ENCODE measurements at places on chromosomes 1 and 21.

DNA sequence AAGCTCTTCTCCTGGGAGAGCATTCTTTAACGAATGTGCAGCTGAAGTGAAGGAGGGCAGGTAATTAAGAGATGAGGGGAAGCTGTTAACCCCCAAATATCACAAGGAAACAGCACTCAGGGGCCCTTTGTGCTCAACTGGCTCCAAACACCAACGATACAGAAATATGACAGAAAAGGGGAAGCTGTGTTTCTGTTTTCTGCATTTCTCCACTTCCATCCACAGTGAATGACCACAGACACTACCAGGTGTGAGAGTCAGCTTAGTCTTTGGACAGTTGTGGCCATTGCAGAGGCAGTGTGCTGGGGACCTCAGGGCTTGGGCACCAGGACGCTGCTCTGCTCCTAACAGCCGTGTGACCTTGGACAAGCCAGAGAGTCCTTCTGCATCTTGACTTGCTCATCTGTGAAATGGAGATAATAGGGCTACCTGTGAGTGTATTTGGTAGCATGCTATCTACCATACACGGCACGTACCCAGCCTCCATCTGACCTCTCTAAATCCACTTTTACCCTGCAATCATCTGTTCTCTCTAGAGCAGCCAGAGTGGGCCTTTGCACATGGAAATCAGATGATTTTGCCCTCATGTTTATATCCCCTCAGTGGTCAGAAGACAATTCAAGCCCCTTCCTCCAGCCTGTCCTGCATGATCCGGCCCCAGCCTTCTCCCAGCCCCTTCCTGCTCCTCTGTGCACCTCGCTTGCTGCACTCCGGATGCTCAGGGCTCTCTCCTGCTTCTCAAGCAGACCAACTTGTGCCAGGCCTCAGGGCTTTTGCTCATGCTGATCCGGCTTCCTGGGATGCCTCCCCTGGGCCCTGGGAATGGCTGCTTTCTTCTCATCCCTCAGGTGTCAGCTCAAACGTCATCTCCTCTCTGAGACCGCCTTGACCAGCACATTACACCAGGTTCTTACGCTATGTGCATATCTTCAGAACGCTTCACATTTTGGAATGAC is 4.7 kb upstream of the TINAGL1 start:
- no peak for DNase-seq

GRCh38 chr1:232511172-232511571 is 118.8 kb downstream of the SIPA1L2 start:
- no peak for DNase-seq

DNA sequence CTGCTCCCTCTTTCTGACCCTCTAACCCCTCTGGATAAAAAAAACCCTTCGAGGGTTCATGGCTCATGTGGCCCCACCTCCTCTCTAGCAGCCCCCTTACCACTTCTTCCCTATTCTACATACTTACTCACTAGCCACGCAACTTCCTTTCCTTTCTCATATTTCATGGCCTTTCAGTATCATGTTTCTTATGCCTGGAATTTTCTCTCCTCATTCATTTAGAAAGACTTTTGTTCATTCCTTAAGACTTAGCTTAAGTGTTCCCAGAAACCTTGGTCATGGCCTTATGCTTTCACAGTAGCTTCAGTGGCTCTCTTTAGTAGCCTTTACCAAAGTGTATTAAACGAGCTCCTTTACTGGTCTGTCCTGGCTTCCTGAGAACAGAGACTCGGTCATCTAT is 6.1 kb downstream of the ACP6 start:
- no peak for DNase-seq

DNA sequence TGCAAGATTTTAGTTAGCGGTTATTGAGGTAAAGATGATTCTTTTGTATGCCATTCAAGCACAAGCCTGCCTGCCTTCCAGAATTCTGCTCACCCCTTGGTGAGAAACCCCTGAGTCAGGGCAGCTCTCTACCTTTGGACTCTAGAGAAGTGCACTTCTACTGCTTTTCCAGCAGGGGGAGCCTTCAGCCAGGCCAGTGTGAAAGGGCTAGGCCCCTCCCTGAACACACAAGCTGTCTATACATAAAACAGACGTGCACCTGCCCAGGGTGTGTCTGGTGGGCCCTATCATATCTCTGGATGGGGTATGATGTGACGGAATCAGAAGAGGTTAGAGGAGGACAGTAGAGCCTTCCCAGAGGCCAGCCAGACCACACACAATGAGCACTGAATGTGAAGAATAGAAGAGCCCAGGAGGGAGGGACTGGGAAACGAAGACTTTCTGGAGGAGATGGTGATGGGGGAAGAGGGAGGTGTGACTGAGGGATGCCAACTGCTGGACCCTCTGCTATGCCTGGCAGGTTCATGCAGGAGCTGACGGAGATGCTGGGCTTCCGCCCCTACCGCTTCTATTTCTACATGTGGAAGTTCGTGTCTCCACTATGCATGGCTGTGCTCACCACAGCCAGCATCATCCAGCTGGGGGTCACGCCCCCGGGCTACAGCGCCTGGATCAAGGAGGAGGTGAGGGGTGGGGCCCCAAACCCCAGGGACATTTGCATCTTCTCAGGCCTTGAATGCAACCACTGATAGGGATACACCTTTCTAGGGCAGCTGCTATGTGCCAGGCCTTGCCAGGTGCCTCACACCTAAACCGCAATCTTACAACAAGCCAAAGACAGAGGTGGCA is 13.0 kb upstream of the KCNC4 start:
- DNase-seq, result peak; percentile 71

DNA sequence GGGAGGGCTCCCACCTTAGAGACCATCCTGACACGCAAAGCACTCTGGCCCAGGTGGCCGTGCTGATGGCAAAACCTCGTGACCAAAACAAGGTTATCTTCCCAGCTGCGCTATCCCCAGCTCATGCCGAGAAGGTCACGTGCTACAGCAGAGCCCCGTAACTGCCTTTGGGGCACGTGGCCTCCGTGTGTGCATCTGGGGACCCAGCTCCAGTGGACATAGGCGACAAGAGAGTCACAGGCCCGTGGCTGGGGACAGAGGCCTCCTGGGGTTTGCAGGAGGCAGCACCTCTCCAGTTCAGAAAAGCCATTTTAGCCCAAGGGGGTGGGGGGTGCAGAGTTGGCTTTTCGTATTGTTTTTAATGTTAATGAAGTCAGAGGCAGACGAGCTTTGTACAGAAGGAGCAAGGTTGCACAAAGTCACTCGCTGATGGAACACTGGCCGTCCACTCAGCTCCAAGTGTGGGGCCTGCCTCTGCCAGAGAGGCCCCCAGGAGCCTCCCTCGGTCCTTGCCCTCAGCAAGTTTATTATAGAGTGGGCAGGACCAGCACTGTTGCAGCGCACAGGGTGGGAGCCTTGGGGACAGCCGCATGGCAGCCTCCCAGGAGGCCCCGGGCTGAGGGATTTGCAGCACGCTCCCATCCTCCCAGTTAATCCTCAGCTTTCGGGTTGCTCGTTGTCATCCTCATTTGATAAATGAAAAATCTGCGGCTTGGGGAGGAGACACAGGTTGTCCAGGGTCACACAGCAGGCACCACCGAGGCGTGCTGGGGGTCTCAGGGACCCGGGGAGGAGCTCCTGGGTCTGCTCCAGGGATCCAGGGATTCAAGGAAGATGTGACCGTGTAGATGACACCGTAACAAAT is 8.0 kb upstream of the PDE9A start:
- no peak for DNase-seq

- peak; percentile 46 for DNase-seq
These were observed 88.0 kb upstream of the IVNS1ABP start for GRCh38 chr1:185404907-185405568.

- peak; percentile 55 for DNase-seq
These were observed 927 bp downstream of the WNT9A start for GRCh38 chr1:227946624-227947385.

- no peak for DNase-seq
These were observed 651 bp upstream of the HPCA start for GRCh38 chr1:32885676-32886003.

DNA sequence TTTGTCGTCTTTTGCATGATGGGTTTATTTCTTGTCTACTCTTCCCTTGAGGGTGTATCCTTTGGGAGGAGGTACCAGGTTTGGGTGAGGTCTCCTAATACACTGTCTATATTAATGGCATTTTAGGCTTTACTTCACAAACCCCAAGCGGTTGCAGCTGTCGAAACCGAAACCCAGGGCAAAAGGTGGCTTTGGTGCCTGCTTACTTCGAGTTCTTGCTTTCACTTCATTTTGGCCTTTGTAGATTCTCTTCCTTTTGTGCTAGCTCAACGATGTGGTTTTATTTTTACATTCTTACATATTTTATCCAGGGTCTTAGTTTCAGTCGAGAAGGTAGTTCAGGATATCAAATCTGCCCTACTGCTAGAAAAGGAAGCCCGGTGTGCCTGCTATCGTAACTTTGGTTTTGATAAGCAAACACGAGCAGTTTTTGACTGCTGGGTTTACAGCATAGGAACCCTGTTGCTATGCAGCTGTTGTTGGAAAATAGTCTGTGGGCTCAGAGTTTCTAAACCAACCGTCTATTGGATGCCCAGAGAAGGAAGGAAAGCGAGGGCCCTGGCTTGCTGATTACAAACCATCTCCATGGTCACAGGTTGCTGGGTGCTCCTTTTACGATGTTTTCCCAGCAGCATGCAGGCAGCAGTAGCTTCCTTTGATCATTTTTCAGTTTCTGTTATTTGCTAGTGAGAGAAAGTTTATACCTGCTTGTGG is 9.8 kb upstream of the TSPAN2 start:
- no peak for DNase-seq

DNA sequence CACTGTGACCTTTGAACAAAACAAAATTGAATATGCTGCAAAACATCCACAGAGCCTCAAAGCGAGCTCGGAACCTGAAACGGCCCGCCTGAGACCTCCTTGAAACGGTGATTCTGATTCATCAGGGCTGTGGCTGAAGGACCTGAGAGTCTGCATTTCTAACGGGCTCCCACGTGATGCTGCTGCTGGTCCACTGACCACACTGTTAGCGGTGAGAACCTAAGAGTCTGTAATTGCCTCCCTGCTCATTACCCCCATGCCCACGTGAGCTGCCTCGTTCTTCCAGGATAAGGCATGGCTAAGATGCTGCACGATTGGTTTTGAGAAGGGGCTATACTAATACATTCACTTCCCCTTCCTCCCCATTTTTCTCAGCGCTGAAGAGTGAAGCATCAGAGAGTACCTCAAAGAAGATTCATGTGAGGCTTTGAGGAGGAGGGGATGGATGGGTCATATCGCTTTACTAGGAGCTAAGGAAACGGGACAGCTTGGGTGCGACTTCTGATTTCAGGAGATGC is 9.7 kb downstream of the TLR5 start:
- DNase-seq, result no peak

- no peak for DNase-seq
These were observed 80.3 kb upstream of the EXO1 start for GRCh38 chr1:241767737-241768136.

DNA sequence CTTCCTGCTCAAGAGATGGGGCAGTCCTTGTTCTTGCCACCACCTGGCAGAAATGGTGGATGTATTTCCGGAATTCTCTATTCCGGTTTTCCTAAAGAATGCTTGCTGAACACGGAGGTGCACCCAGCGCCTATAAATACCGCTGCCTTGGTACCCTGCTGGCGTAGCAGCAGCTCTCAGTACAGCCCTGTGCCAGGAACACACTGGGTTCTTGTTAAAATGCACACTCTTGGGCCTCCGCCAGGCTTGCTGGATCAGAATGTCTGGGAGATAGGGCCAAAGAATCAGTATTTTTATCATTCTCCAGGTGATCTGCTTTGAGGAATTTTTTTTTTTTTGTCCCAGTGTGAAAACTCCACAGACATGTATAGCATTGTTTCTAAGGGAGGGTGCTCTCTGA is 54.2 kb downstream of the IGSF5 start:
- no peak for DNase-seq

DNA sequence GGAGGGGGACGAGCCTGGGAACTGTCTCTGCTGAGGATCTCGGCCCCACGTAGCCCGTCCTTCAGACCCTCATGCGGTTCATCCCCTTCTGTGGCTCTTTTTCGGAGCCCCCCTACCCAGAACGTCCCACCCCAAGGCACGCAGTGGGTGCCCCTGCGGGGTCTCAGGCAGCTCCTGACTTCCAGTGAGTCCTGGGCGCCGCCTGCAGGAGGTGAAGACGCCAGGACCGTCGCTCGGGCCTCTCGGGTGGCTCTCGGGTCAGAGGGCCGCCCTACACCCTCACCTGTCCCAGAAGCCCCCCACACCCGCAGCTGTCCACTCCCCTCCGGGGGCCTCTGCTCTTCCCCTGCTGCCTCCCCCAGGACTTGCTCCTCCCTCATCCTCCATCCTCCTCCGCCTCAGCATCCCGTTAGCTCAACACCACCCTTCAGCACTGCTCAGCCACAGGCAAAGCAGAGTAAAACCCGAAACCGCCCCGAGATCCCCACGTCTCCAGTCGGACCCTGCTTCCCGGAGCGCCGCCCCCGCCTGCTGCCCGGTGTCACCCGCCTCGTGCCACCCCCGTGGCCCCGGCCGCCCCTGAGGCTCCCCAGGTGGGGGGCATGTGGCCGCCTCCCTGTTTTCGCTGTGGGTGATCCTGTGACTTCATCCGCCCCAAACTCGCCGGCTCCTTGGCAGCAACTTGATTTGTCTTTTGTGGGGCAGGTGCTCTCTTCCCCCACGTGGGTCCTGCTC is 13.3 kb upstream of the POFUT2 start:
- DNase-seq, result no peak

- DNase-seq, result no peak
These were observed 93.7 kb upstream of the DPH5 start for GRCh38 chr1:101119289-101119688.

DNA sequence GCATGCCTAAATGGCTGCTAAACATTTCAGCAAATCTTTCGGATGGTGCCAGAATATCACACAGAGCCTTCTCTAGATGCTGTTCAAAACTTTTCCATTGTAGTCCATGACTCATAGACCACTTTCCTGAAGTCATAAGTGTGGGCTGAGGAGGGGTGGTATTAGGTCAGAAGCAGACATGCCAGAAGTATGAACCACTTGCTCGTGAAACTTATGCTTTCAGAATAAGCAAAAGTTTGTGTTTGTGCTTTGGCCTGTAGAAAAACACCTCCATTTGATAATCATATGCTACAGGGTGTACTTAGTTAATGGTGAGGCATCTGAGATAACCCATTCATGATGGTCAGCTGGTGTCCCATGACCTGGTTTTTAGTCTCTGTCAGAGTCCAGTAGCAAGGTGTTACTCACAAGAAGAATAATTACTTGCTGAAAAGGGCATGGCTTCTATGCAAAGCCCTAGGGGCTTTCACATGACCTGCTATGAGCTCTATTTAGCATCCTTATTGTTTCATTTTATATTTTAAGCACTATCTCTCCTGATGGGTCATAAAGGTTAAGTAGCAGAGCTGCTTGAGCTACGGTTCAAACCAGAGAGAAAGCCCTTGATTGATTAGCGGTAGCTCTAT is 183.1 kb upstream of the IVNS1ABP start:
- peak; percentile 51 for DNase-seq

DNA sequence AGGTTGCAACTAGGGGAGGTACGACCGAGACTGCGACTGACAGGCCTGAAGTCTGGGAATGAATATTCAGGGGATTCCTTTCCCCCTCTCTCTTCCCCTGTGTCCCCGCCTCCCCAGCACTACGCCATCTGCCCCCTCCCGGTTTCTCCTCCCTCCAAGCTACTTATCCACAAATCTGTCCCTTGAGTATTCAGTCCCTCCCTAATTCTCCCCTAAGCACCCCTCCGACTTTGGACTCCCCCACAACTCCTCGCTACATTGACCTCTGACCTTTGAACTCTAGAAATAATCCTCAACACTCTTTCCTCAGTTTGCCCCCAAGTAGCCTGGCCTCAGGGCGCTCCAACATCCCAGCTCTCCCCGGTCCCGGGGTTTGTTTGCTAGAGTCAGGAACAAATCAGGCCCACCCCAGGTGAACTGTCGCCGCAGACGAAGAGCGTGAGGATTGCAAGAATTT is 393 bp downstream of the LYSMD1 start:
- DNase-seq, result peak; percentile 32

- DNase-seq, result no peak
These were observed 118.4 kb downstream of the KCNN3 start for GRCh38 chr1:154751690-154752089.

All from SK-MEL-5 (cell line).